Activated naive CD4-positive, alpha-beta T cell (primary cell): ENCODE measurements at places on chromosomes 13 and 19.

DNA sequence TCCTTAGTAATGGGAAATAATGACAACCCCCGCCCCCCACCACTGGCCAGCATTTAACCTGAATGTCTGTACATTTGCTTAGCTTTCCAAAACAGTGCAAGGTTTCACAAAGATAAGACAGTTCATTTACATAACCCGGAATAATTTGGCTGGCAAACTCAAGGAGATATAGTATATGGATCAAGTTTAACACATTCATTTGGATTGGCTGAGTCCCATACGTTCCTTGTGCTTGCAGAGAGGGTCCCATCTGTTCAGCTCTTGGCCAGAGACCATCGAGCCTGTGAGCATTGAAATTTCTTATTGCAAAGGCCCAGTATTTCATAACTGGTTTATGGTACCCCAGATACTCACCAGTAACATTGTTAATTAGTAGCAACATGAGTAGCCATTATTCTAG is 116.5 kb downstream of the GPC6 start:
- DNase-seq: no peak

GRCh38 chr19:17482877-17483604 is 12.7 kb downstream of the SLC27A1 start:
- DNase-seq: no peak

GRCh38 chr19:9721861-9722260 is 46.7 kb downstream of the ZNF846 start:
- no peak for DNase-seq

DNA sequence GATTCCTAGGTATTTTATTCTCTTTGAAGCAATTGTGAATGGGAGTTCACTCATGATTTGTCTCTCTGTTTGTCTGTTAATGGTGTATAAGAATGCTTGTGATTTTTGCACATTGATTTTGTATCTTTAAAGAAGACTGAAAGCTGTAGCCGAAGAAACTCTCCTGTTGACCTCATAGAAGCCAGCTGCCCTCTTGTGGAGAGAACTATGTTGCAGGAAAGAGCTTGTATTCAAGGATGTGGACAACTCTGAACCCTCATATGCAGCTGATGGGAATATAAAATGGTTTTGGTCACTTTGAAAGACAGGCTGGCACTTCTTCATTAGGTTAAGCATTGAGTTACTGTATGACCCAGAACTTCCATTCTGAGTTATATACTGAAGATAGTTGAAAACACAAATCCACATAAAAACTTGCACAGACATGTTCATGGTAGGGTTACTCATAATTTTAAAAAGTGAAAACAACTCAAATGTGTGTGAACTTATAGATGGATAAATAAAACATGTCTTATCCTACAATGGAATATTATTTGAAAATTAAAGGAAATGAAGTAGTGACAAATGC is 65.8 kb upstream of the SLITRK6 start:
- DNase-seq: no peak

DNA sequence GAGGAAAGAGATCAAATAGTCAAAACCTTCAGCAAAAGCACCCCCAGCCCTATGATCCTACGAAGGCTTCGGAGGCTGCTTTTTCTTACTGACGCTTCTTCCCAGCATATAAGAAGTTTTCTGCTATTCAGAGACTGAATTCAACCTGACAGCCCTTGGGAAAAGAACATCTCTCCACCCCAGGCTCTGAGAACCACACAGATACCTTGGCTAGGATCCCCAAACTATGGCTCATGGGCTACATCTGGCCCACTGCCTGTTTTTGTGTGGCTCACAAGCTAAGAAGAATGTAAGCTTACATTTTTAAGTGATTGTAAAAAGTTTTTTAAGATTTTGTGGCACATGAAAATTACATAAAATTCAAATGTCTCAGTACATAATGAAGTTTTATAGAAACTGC is 3.0 kb downstream of the SLC15A1 start:
- DNase-seq: no peak

DNA sequence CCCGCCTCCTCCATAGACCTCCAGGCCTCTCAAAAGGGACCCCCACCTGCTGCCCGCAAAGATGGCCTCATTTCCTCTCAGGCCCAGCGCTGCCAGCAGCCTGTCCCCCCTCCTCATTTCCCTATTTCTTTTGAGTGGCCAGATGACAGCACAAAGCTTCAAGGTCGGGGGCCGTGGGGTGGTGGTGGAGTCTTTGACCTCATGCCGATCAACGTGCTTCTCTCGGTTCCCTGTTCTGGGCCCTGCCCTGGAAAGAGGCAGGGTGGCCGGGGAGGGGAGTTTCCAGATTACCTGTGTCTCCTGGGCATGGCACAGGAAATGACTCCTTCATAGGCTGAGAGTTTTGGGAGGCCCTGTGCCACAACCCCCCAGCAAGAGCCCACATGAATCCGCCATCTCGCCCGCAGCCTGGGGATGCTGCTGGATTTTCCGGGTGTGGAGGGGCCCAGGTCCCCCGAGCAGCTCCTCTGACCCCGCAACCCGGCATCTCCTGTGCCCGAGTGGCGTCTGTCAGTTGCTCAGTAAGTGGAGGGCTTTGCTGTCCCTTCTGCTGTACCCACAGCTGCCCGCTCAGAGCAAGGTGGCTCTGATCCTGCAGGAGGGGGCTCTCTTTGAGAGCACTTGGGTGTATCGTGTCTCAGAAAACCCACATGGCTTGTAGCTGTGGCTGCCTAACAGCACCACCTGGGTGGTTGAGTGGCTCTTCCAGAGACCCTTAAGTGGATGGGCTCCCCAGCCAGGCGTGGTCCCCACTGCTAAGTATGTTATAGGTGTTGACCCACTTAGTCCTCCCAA is 139.4 kb downstream of the SIPA1L3 start:
- DNase-seq: no peak

DNA sequence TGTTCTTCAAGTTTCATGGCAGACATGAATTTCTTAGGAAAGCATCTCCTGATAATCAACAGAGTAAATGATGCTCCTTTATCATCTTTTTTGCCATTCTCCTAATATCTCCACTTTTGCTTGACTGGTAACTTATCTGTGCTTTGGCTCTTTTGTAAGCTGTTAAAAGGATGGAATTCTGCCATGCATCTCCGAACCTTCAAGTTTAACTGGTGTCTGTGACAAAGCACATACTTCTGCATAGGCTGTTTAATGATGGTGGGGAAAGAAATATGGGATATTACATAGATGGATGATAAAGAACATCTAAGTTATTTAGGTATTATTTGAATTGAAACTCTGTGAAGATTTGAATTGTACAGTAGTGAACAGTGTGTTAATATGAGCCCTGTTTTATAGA is 866.9 kb upstream of the SLITRK1 start:
- no peak for DNase-seq

- DNase-seq: no peak
Observed at GRCh38 chr13:78022164-78022877, 103.7 kb upstream of the EDNRB start.

DNA sequence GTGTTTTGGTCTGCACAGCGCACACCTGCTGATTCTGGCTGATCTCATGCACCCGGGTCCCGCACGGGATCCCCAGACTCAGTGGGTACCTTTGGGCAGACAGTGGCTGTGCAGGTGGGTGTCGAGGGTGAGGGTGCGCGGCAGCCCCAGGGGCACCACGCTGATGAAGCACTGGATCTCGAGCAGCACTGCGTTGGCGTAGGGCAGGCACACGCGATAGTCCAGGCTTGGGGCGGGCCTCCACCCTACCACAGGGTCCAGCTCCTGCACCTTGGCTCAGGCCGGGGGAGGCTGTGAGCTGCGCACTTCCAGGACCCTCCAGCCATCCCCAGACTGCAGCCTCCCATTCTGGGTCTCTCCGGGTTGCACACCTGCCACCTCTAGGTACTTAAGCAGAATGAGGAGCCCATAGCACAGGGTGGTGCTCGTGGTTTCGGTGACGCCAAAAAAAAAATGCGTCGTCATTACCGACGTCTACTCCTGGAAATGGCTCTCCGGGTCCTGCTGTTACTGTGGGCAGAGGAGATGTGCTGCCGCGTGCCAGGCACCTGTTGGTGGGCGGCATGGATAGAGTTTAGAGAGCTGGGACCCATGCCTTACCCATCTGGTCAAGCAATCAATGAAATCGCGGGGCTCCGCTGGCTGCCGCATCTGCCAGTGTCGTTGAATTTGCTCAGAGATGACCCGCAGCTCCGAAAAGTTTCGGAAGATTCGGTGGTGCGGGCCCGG is 10.5 kb downstream of the EGLN2 start:
- no peak for DNase-seq

DNA sequence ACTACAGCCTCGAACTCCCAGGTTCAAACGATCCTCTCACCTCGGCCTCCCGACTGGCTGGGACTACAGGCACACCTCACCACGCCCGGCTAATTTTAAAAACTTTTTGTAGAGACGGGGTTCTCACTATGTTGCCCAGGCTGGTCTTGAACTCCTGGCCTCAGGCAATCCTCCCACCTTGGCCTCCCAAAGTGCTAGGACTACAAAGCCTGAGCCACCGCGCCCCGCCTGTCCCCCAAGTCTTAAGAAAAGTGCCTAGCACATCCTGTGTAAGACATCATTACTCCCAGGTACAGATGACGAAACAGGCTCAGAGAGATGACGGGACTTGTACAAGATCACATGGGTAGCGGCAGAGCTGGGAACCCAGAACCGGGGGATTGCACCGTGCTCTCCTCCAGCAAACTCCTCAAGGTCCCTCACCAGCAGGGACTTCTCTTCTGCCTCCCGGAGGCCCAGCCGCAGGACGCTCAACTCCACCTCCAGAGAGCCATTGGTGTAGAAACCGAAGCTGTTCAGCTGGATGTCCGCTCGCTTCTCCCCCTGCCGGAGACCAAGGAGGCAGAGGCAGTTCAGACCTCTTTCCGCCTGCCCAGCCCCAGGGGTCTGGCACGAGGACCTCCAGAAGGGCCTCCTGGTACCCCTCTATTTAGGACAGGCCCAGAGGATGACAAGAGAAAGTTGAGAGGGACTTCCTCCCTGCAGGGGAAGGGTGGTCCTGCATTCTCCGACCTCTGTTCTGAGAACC is 1.0 kb downstream of the GPR108 start:
- DNase-seq: no peak

DNA sequence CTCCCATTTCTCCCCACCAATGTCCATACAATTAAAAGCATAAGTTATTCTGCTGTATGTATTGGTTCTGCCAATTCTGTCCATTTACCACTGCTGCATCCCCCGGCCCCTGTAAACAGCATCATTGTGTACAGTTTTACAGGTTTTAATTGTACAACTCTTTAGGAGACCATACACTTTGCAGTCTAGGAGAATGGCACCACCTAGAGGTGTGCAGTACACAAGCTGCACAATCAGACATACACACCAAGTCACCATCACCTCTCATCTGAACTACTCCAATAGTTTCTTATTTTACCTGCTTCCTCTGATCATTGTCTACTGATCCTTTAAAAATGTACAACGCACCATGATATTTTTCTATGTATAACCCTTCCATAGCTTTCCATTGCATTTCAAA is 855.9 kb upstream of the KLHL1 start:
- DNase-seq: no peak

DNA sequence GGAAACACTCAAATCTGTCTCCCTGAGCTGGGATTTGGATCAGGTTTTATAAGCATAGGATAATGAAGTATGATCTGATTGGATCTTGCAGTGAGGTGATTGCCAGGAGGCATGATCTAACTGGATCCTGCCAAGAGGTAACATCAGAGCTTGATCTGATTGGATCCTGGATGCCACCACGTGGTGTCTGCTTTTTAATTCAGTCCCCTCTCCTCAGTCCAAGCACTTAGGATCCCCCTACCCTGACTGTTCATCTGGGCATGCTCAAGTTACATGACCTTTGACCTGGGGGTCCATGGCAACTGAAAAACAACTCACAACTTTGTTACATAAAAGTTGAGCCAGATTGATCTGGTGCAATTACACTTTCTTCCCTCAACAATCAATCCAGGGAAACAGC is 47.5 kb upstream of the LSM14A start:
- no peak for DNase-seq

GRCh38 chr19:39139305-39139874 is 13.8 kb downstream of the PAK4 start:
- DNase-seq: no peak

DNA sequence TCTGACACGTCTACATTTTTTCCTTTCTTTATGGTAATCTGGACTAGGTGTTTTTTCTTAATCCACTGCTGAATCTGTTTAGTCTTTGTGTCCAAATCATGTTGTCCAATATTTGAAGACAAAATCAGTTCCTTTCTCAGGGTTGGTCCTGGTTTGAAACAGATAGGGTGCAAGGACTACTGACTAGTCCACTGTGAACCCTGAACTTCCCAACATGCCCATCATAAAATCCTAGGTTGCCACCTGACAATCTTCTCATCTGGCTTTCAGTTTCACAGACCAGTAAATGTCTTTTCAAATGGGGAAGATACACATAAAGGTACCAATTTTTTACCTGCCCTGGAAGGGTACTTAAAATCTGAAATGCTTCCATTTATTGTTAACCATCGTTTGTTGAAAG is 12.7 kb downstream of the GTF3A start:
- no peak for DNase-seq

DNA sequence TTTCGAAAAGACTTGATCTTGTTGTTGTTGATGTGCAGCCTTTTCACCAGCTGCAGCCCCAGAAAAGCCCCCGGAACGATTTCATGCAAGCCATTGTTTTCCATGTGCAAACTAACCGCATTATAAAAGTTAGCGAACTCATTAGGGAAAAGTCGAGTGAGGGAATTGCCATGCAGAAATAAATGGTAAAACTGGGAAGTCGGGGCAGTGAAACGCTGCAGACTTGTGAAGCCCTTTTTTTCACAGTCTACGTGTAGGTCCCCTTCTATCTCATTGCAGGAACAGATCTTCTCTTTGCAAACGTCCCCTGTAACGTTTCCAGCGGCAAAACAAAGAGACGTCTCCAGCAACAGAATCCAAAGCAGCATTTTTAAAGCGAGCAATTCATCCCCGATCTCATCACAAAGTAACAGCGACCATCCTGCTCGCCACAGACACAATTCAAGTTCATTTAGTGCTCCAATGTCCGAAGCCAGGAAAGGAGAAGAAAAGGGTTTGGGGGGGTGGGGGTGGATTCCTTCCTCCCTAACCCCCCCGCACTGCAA is 1.1 kb downstream of the SLITRK1 start:
- no peak for DNase-seq

GRCh38 chr13:60627071-60627686 is 230.2 kb downstream of the TDRD3 start:
- no peak for DNase-seq

DNA sequence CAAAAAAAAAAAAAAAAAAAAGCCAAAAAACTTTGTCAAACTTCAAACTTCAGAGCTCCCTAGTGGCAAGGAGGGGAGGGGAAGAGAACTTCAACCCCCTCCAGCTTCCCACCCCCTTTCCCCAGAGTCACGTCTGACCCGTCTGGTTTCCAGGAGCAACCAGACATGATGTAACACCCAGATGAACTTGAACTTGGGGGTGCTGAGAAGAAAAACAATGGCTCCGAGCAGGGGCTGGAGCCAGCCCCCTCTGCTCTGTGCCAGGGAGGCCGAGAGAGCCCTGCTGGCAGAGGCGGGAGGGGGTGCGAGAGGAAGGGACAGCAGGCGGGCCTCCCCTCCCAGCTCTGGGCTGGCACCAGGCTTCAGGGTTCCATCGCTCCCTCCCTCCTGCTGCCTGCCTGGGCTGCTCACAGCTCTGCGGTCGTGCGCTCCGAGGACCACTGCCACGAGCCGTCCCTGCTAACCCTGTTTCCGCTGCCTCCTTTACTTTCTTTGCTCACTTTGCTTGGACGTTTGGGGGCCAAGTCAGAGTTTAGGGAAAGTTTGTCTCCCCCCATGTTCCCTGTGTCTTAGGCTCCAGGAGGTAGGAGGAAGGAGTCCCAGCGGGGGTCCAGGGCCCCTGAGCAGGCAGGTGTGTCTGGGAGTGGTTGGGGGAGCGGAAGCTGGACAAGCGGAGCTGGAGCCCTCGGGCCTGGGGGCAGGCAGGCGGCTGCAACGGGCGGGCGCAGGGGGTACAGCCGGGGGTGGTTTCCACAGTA is 11.1 kb downstream of the LYL1 start:
- DNase-seq: no peak
